ENCODE measurements at places on chromosomes 1 and 21.

- DNase-seq, result no peak
These were observed 339.9 kb downstream of the NTNG1 start for GRCh38 chr1:107480548-107481415.

DNA sequence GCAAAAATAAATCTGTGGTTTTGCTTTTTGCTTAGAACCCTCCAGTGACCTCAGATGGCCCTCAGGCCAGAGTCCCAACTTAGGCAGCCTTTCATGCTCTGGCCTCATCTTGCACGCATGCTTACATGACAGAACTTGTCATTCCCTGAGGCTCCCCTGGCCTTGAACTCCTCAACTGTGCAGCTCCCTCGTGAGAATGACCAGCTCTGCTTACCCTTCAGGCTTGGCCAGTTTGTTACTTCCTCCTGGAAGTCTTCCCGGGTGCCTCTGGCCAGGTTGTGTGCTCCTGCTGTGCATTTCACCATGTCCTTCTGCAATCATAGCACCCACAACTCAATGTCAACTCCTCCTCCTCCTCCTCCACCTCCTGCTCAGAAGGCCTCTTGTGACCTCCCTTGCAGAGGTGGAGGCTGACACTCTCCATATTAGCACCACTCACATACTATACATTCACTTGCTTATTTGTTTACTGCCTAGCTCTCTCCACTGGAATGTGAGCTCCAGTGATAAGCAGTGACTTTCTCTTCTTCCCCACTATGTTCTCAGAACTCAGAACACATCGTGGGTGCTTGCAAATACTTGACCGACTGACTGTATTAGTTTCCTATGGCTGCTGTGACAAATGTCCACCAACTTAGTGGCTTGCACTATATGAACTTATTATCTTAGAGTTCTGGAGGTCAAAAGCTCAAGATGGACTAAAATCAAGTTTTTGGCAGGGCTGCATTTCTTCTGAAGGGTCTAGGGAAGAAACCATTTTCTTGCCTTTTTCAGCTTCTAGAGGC, 41.9 kb downstream of the RCSD1 start:
- DNase-seq, result no peak

GRCh38 chr1:202037706-202038296, 27.4 kb downstream of the ELF3 start:
- no peak for DNase-seq

DNA sequence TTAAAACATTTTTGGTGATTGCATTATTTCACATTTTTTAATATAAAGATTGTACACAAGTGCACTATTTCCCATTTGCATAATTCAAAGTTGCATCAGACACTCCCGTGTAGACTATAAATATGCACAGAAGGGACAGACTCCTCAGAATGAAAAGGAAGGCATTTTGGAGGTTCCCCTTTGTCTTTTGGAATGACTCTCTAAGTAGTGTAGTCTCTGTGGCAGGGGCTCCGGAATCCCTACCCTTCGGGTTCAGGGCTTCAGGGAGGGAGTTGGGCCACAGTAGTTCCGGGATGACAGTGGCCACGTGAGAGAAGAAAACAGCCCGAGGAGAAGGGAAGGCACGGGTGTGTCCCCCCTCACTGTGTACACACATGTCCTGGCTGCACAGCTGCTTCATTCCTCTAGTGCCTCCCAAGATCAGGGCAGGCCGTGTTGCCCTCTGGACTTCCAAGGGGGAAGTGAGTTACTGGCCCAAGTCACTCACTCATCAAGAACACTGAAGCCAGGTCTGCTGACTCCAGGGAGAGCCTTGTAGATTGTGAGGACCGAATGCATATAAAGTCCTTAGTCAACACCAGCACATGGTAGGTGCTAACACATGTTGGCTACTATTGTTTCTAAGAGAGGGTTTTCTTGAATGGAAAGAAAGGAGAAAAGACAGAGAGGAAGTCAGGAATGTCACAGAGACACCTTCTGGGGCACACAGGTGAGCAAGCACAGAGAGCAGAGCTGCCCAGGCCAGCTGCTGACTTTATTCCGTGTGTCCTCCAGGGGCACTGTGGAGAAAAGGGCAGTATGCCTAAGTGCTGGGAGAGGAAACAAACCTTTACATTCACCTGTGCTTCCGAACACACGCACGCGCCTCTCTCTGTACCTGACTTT, 39.8 kb downstream of the LHX4 start:
- no peak for DNase-seq

GRCh38 chr1:167905671-167906070, 8.3 kb downstream of the ADCY10 start:
- DNase-seq, result no peak

- no peak for DNase-seq
These were observed 5.7 kb downstream of the SLC19A1 start for GRCh38 chr21:45536301-45537081.

DNA sequence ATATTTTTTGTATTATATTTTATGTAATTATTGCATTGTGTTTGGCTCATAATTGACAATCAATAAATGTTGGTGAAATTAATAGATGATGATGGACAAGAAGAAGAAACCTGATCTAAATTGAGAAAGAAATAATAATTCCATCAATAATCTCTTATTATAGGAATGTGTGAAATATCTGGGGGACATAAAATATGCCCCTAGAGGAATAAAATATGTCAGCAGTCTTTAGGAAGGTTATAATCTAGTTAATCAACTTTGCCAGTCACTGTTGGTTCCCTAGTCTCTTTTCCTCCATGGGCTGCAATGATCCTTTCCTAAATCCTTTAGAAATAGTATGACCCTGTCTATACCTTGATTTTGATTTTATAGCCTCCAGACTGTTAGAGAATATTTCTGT, 549.7 kb upstream of the ADGRL4 start:
- no peak for DNase-seq

GRCh38 chr1:66112744-66113400, 320.2 kb downstream of the PDE4B start:
- DNase-seq, result no peak

DNA sequence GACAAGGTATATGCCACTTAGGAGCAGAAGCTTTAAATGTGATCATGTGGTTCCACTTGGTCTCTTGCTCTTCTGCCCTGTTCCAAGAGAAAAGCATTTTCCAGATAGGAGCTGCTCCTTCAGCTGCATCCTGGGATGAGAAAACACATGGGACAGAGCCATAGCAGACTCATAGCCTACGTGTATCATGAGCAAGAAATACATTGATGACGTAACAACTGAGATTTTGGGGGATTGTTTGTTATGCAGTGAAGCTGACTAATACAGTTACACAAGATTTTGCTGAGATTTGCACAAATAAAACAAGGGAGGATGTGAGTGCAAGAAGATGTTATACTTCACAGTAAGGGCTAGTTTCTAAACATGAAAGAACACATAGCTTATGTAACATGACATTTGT, 36.0 kb upstream of the IRF2BP2 start:
- DNase-seq, result no peak

GRCh38 chr1:182229451-182229850, 162.1 kb downstream of the GLUL start:
- DNase-seq, result no peak

DNA sequence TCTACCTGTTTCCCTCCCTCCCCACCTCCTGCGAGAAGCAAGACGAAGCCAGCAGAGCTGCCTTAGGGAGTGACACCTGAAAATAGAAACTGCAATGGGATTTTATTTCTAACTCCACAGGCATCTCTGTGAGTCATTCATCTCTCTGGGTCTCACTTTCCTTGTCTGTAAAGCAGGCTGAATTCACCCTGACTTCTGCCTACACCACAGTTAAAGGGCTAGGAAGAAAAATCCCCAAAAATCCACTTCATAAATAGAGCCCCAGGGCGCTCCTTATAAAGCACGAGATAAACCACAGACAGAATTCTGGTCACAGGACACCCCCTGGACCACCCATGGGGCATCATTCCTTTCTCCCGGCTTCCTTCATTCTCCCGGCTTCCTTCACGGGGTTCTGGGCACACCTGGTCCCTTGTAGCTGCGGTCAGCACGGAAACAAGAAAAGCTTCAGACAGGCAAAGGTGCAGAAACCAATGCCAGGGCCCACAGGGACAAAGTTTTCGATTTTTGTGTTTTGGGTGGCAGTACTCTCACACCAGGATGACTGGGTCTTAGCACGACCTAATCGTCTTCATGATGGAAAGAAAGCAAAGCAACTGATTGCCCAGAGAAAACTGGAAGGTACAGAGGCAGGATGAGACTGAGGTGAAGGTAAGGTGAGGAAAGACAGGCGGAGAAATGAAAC, 2.8 kb upstream of the H6PD start:
- no peak for DNase-seq

DNA sequence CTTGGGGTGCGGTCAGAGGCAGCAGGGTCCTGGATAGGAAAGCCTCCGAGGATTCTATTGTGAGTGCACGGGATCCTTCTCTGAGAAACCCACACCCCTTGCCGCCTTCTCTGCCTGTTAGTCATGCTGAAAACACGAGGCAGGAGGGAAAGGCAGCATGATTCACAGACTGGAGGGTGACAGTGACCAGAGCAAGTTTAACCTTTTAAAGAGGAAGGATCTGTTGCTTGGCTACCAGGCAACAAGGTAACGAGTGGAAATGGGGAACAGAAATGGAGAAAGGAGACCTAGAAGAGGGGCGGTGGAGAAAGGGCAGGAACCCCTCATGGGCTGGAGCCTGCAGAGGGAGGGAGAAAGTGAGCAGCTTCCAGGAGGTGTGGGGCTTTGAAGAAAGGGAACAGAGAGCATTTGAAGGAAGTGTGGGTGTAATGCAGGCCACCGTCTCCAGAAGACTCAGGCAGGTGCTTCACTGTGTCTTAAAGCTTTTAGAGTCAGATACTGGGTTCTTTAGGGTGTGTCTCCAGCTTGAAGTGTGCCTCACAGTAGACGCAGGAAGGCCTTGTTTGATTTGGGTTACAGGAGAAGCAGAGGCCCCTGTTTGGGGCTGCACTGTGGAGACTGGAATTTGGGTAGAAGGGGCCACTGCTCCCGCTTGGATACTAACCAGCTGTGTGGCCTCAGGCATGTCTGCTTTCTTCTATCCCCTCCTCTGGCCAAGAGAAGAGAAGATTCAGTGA, 19.1 kb downstream of the OPTC start:
- peak; percentile 50 for DNase-seq

DNA sequence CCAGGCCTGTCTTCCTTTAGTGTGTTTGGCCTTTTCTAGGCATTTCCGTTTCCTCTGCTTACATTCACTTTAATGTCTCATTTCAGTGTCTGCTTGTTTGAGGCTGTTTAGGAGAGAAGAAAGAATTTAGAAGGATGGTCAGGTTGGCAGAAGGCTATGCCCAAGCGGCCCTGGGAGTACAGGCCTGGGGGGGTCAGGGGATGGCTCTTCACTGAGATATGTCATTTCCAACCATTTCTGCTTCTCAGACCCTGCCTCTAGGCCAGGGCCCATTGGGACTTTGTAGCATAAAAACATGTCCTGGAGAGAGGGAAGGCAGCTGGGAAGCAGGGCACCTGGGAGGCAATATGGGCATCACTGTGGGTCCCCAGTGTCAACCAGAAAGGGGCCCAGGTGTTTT, 86.0 kb downstream of the DDX20 start:
- DNase-seq, result no peak

DNA sequence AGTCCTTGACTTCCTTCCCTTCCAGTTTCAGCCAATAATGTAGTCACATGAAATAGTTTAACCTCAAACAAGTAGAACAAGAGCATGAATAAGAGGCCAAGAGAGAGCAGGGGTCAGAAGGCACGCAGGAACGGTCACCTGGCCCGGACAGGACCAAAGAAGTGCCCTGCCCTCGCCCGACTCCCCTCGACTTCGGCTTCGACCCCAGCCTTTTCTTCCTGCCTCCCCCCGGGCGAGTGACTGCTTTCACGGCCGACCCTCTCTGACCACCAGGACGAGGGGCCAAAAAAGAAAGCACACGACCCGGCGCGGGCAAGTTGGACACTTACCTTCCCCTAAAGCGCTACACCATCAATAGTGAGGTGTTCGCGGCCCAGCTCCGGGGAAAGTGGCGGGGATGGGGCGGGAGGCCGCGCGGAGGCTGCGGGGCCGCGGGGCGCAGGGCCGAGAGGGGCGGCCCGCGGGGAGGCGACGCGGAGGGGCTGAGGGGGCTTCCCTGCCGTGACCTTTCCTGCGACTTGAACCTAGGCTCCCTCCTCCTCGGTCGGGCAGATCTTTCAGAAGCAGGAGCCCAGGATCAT, 519 bp downstream of the RERE start:
- DNase-seq, result peak; percentile 27

- no peak for DNase-seq
These were observed 21.4 kb downstream of the IGFN1 start for GRCh38 chr1:201212056-201212455.

- no peak for DNase-seq
These were observed 79.7 kb upstream of the SOX13 start for GRCh38 chr1:203993256-203993655.

- DNase-seq, result peak; percentile 66
These were observed 135.9 kb downstream of the TM2D1 start for GRCh38 chr1:61588736-61589672.

- no peak for DNase-seq
These were observed 1.1 kb downstream of the ERO1B start for GRCh38 chr1:236280438-236281197.

All from stimulated activated CD4-positive, alpha-beta T cell treated with anti-CD3 and anti-CD28 coated beads, Interleukin-2, amount 100 ng/mL, for 24 hours (primary cell).